Uterus (tissue), 4 donors: ENCODE measurements at places on chromosomes 3 and 15. TPM values are rescaled to one million over a fixed set of nuclear protein-coding genes. Genes with fewer than 3 reads are reported as not detected.

DNA sequence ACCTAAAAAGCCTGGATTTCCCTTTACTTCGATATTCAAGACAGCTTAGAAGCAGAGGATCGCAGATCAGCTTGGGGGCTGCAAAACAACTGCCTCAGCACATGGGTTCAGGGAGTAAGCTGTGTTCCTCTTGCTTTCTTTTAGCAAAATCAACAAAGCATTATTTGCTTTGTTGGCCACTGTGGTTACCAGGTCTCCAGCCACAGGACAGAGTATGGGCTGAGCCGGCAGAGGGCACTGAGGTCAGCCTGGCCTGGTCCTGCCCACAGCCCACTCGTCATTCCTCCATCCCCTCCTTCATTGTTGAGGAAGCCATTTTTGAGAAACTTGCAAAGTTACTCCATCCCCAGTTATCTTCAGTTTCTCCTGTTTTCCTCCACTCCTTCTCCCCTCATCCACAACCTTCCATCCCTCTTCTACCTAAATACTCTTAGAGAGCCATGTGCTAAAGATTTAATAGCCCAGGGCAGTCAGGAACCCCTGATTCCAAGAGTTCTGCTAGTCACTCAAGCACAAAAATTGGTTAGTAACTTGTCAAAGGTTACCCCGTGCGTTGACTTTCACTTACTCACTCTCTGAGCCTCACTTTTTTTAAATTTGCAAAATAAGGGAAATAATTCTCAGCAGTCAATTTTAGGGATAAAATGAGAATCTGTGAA is 60.0 kb upstream of the HES1 start:
- no peak for DNase-seq

DNA sequence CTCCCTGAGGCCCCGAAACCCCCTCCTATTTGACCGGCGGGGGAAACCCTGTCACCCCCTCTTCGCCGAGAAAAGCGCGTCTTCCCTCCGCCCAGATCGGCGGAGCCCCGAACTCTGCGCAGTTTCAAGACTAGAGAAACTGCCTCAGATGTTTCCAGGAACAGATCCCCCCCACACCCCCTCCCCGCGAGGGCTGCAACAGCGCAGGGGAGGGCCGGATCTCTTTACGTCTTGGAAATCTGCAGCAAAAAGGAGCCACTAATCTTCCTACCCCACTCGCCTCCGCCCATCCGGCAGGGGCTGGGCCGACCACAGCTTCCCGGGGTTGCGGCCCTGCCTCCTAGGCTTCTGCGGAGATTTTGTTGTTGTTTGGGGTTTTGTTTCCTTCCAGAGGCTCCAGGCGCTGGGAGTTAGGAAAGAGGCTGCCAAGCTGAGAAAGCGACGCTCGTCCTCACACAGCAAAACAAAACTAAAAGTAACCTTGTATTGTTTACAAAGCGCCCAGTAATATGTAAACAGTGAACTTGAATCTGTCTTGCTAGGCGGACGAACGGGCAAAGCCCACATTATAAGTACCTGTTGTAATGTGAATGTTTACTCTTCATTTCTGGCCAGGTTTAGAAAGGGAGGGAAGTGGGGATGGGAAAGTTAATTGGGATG is 2.2 kb downstream of the FOXB1 start:
- no peak for DNase-seq

DNA sequence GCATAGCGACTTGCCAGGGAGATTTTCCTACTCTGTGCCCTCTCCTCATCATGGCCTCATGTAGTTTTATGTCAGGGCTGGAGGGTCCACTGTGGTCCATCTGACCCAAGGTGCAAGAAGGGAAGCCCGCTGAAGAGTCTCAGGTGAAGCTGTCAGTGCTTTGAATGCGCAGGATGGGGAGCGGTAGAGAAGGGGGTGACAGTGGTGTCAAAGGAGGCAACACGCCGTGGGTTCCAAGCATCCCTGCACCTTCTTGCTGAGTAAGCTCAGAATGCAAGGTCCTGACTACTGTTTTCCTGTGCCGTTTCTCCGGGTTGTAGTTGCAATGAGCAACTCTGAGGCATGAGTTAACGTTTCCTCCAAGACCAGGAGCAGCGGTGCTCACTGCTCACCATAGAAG is 44.9 kb upstream of the RAB6B start:
- peak; percentile 8 for DNase-seq

- DNase-seq, result no peak
Measured at GRCh38 chr3:114454551-114455251, 160.9 kb downstream of the TIGIT start.

DNA sequence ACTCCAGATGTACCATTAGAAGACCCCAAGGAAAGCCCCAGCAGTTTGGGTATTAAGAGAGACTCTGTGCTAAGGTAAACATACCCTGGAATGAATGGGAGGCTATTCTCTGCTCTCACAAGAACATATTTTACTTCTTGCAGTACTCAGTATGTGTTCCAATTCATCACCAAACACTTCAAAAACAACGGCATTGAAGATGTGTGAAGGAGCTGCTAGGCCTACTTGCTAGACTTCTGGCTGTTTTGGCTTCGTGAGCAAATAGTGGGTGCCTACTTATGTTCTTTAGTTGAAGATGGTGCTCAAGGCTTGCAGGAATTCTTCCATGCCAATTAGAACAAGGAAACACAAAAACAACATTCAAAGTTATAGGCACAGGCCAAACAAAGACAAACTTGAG is 514.5 kb downstream of the ROBO1 start:
- DNase-seq, result no peak

DNA sequence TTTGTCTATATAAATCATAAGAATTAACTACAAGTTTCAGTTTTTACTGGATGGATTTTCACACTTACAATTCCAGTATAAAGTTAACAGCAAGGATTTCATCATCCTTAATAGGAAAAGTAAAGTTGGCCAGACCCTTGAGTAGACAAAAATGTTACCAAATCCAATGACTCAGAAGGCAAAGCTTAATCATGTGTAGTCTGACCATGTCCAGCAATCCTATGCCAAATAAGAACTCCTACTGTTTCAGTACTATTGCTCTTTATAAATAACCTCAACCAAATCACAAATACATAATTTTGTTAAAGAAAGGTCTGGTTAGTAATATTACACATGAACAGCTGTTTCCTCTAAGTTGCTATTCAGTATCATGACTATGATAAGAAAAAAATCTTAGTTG is 35.0 kb downstream of the PLOD2 start:
- peak; percentile 21 for DNase-seq

GRCh38 chr15:35466476-35466875 is 79.5 kb downstream of the DPH6 start:
- DNase-seq, result no peak

DNA sequence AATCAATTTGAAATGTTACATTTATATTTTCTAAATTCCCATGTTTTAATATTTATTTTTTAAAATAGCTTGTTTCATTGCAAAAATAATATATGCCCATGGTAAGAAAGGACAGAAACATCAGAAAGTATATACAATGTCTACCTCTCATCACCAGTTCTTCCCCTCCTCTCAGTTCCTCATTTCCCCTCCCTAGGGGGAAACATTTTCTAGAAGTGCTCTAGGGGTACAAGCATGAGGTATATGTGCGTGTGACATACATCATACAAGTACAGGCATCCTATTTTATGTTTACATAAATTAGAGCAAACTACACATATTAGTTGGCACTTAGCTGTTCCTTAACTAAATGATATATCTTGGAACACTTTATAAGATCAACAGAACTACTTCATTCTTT is 189.3 kb upstream of the VEPH1 start:
- DNase-seq, result no peak

DNA sequence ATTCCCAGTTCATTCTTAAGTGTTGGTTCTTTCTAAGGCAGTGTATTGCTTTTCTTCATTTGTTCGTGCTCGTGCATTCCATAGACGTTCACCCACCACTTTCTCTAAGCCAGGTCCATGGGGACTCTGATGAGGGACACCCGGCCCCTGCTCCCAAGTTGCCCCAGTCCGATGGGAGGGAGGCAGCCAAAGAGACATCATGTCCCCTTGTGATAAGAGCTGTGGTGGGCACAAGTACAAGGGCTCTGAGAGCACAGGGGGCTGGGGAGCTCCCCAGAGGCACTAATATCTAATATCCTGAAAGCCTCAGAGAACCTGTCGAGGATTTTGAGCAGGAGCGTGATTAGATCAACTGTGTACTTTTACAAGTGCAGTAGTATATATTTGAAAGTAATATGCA is 6.3 kb downstream of the SPSB4 start:
- DNase-seq, result no peak

DNA sequence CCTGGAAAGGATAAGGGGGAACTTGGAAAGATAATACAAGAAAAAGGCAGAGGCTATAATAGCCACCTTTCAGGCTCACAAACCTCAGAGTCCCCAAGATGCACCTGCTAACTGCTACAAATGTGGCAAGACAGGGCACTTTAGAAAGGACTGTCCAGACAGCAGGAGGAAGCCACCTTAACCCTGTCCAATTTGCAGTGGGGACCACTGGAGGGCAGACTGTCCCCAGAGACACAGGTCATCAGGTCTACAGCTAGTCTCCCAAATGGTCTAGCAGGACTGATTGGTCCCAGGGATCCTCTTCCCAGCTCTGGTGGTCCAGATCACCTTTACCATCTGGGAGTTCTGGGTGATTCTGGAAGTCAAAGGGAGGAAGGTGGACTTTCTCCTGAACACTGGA is 882.5 kb upstream of the GBE1 start:
- no peak for DNase-seq

DNA sequence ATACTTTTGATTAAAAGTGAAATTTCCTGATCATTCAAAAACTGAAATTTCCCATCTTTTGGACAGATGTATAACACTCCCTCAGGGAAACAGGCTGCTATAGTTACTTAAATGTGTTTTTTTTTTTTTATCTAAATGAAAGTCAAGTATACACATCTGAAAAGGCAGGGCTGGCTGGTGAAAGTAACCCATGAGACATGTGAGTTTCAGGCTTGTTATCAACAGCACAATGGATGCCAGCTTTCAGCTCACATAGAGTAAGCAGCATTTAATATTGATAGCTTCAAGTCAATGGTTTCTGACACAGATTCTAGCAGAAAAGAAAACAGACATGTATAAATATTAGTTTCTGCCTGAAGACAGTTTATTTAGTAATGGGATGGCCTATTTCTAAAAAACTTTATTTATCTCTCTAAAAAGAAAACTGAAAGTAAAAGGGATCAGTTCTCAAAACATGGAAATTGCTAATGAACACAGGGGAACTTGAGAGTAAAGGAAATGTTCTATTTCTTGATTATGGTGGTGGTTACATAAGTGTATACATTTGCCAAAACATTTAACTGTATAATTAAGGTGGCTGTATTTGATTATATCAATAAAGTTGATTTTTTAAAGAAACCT is 89.7 kb upstream of the CMC1 start:
- DNase-seq, result no peak

GRCh38 chr3:42572278-42572677 is 9.5 kb downstream of the SEC22C start:
- DNase-seq, result no peak

- DNase-seq, result no peak
Measured at GRCh38 chr3:186057594-186057993, 51.3 kb downstream of the ETV5 start.

DNA sequence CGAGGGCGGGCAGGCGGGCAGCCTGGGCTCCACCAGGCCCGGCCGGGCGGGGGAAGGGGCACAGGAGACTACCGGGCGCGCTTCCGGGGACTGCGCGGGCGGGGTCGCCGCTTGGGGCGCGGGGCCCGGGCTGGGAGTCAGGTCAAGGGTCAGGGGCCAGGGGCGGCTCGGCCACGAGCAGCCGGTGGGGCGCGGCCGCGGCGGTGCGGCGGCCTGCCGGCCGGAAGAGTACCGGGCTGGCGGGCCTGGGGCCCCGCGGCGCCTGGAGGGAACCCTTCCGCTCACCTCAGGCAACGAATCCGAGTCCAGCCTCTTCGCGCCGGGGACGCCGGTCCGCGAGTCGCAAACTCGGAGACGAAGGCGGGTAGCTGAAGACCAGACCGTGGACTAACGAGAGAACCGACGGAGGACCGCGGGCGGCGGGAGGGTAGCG is 225 bp downstream of the RHOA start:
- DNase-seq, result peak; percentile 41

DNA sequence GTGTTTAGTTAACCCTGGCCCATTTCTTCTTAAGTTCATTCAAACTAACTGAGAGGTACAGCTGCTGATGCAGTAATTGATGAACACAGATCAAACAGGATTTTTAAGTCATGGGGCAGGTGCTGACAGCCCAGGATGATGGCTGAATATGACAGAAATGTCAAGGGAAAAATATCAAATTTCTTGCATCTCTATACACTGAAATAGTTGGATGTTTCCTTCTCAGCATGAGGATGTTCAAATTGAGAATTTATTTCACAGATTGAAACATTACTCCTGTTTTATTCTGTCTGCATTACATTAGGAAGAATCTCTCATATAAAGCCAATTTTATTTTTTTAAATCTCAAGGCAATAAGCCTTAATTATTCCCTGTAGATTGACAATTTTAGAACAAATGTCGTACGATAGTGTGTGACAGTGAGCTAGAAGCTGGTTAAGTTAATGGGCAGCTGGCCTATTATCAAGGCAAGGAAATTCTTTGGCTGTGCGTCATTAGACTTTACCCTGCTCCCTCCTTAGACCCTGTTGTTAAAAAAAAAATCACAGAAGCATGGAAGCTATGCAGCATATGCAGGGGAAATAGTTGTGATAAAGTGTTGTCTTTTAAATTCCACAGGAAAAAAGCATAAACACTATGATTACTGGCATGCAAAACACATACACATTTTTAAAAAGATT is 183.8 kb upstream of the KCNMB2 start:
- DNase-seq, result no peak

- DNase-seq, result no peak
Measured at GRCh38 chr15:75650908-75651809, 3.4 kb downstream of the SNX33 start.

- DNase-seq, result peak; percentile 52
Measured at GRCh38 chr3:179266701-179267211, 15.8 kb upstream of the KCNMB3 start.

DNA sequence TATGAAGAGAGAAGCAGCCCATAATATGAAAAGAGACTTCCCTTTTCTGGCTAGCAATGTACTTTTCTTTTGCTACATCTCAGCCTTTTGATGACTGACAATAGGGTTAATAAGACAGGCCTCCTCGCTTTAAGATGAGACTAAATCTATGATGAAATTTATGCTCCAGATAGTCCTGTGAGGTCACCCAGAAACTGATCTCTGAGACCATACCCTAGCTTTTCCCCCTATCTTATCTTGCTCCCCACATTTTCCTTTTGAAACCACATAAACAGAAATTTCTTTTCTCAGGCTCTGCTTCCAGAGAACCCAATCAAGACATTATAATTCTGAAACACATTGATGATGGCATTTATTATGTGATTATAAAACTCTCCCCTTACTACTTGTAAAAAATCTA is 168.8 kb upstream of the CADM2 start:
- DNase-seq, result no peak

- DNase-seq, result no peak
Measured at GRCh38 chr15:88403351-88403791, 63.8 kb downstream of the MRPL46 start.

- no peak for DNase-seq
Measured at GRCh38 chr3:16101295-16102186, 72.9 kb upstream of the GALNT15 start.

ALDH1A3 gene
- 32.9 TPM for total RNA-seq

LYZL4 gene
- total RNA-seq, result not detected

ARPP21 gene
- total RNA-seq, result not detected

PEX5L gene
- 0.34 TPM for total RNA-seq

CFAP20DC gene
- total RNA-seq, result 5.1 TPM

OSTN gene
- total RNA-seq, result not detected

ST3GAL6 gene
- total RNA-seq, result 11.0 TPM

SOX2 gene
- 0.35 TPM for total RNA-seq

SEMA3G gene
- 23.1 TPM for total RNA-seq

ROPN1 gene
- not detected for total RNA-seq

ZBED2 gene
- total RNA-seq, result not detected

KIF23 gene
- total RNA-seq, result 2.6 TPM

PLS1 gene
- 1.8 TPM for total RNA-seq

EFHB gene
- under 0.01 TPM for total RNA-seq
